ENCODE measurements at places on chromosomes 5 and 9.

- DNase-seq, result no peak
Observed at GRCh38 chr9:28781481-28781880, 1208.2 kb upstream of the C9orf72 start.

DNA sequence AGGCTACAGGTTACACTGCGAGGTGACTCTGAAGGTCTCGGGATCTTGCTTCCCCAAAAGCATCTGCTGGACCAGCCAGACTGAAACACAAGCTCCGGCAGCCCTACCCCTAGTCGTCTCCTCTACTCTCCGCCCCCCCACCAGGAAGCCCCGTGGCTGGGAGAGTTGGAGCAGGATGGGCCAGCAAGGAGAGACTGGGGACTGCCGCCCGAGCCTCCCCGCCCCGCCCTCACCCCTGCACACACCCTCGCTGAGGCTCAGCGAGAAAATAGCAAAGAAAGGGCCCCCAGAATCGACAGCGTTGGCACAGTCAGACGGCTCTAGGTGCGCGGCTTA, 1.3 kb downstream of the TRIM7 start:
- no peak for DNase-seq

- DNase-seq, result no peak
Observed at GRCh38 chr9:130556396-130557076, 22.8 kb upstream of the FUBP3 start.

DNA sequence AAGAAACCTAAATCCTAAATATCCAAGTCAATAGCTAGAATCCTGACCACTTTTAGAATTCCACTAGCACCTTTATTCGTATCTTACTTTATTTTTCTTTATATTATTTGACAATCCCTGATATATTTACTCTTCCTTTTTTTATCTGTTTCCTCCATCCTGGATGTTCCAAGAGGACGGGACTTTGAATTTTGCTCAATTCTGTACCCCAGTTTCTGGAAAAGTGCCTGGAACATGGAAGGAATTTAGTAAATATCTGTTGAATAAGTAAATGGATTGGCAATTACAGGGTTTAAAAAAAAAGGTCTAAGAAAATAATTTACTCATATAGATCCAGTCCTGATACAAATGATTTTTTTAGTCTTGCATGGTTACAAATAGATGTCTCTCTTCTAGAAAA, 1.2 kb upstream of the NIPSNAP3A start:
- no peak for DNase-seq

- peak; percentile 48 for DNase-seq
Observed at GRCh38 chr5:54651482-54652076, 134.0 kb downstream of the SNX18 start.

GRCh38 chr5:147369742-147370374, 135.0 kb downstream of the STK32A start:
- DNase-seq, result no peak

- no peak for DNase-seq
Observed at GRCh38 chr5:39057734-39058133, 16.5 kb downstream of the RICTOR start.

DNA sequence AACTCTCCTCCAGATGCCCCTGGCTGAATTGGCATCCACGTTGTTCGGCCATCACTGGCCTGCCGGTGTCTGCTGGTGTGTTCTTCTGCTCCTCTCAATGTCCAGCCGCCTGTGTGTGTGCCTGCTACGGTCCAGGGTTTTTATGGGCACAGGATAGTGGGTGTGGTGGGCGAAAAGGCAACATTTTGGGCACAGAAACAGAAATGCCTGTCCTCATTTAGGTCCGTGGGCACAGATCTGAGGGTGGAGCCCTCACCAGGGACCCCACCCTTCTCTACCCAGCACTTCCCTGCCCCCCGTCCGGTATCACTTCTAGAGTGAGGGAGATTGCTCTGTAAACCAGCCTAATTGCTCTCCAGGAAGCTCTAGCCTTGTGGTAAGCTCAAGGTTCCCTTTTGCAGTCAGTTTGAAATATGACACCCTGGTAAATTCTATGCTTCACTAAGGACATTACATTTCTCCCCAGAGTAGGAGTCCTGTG, 410.1 kb downstream of the MAT2B start:
- peak; percentile 53 for DNase-seq

- peak; percentile 69 for DNase-seq
Observed at GRCh38 chr9:69671879-69672595, at the start of gene APBA1. Gene APBA1, minus strand, starts transcription at chr9:69672371.

GRCh38 chr9:123440256-123440655, 84.3 kb downstream of the CRB2 start:
- DNase-seq, result no peak

DNA sequence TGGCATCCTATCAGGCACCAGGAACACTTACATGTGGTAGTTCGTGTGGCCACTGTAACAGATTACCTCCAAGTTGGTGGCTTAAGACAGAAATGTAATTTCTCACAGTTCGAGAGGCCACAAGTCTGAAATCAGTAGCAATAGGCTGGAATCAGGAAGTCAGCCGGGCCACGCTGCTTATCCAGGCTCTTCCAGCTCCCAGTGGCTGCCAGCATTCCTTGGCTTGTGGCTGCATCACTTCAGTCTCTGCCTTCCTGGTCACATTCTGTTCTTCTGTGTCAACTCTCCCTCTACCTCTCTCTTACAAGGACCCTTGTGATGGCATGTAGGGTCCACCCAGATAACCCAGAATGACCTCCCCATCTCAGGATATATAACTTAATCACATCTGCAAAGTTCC, 78.7 kb upstream of the MSX2 start:
- no peak for DNase-seq

GRCh38 chr9:84759804-84760203, 90.3 kb downstream of the NTRK2 start:
- no peak for DNase-seq

DNA sequence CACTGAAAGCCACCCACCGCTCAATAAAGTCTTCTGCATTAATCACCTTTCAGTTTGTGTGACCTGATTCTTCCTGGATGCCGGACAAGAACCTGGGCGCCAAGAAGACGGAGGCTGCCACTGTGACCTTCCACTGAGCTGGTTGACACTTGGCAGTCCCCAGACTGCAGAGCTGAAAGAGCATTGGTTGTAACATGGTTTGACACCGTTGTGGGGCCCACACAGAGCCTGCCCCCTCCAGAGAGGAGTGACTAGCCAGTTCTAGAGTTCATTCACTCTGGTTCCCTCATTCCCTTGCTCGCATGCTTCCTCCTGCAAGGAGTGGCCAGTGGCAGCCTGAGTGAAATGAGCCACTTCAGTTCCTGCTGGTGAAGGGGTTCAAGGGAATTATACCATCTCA, 86.2 kb upstream of the ANXA1 start:
- no peak for DNase-seq

GRCh38 chr5:80738466-80738865, 83.7 kb upstream of the DHFR start:
- no peak for DNase-seq

GRCh38 chr5:150068472-150068871, 17.9 kb downstream of the CSF1R start:
- DNase-seq, result peak; percentile 24

DNA sequence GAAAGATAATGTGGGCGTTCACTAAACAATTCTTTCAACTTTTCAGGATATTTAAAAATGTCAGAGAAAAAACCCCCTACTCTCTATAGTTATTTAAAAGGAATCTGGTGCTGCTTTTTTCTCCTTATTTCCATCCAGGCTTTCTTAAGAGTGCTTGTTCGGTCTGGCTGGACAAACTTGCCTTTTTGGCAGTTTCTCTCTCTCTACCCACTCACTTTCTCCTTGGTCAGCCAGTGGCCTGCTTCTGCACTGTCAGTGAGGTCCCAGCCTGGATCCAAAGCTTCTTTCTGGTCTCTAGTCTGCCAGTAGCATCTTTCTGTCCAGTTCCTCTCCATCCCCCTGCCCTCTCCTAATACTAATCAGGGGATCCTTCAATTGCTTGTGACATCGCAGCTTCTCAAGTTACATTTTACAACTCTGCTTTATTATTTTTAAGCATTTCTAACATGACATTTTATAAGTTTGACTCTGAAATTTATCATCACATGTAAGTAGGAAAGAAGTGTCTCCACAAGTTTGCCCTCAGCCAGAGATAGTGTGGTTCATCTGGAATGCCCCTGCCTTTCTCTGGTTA, 50.4 kb downstream of the PIK3R1 start:
- DNase-seq, result no peak

DNA sequence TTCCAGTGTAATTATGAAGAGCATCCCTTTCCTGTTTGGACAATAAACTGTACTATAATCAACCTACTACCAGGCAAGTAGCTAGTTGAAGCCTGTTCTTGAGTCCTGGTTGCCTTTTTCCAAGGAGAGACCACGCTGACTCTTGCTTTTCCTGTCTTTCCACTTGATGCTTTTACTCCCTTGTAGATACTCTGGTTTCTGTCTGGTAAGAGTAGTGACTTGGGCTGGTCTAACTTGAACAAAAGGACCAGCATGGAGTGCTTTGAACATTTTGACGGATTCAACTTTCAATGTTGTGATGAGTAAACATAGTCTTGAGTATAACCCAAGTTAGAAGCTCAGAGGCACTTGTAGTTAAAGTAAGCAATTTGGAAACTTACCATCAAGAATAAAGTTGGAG, 464.3 kb downstream of the GADD45G start:
- DNase-seq, result no peak

DNA sequence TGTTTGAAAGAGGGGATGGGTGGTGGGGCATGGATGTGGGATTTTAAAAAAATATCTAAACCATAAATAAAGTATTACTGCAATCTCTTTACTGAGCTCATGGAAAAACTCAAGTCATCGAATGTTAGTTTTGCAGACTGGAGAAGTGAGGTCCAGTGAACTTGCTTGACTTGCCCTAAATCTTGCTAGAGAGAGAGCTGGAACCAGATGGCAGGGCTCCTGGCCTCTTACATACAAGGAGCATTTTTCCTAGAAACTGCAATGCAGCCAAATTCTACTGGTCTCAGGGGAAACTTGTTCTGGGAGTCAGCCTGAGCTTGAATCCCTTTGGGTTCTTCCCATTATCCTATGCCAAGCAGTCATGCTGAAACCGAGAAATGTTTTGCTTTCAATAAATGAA, 2.9 kb upstream of the TGFBI start:
- no peak for DNase-seq

DNA sequence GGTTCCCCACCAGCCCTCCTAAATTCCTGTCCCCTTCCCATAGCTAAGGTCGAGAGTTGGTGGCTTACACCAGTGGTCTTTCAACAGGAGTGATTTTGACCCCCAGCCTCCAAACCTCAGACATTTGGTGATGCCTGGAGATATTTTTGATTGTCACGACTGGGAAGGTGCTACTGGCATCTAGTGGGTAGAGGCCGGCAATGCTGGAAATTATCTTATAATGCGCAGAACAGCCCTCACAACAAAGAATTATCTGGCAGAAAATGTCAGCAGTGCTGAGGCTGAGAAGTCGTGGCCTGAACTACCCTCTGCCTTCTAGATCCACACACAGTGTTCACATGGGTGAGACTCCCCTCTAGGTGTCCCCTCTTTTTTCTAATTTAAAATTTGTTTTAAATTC, 69.6 kb downstream of the IL31RA start:
- peak; percentile 23 for DNase-seq

GRCh38 chr5:156051972-156052371, 275.0 kb upstream of the SGCD start:
- DNase-seq, result peak; percentile 12

DNA sequence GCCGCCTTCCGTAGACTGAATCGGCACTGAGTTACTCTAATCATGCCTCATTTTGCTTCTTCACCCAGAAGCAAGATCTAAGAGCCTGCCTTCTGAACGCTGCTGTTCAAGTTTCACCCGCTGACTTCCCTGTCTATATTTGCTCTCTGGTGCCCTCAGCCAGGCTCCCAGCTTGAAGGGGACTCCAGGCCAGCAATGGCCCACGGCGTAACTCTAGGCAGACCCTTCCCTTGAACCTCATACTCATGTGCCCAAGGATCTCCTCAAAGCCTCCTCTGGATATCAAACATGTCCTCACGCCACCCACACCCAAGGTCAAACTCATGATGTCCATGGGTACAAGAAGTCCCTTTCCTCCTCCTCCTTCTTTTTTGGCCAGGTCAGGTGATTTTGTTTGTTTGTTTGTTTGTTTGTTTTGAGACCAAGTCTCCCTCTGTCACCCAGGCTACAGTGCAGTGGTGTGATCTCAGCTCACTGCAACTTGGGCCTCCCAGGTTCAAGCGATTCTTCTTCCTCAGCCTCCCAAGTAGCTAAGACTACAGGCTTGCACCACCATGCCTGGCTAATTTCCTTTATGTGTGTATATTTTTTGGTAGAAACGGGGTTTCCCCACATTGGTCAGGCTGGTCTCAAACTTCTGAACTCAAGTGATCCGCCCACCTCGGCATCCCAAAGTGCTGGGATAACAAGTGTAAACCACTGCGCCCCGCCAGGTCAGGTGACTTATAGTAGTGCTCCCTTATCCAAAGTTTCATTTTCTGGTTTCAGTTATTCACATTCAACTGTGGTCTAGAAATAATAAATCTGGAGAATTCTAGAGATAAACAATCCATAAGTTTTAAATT, 239.0 kb downstream of the SYK start:
- DNase-seq, result no peak

DNA sequence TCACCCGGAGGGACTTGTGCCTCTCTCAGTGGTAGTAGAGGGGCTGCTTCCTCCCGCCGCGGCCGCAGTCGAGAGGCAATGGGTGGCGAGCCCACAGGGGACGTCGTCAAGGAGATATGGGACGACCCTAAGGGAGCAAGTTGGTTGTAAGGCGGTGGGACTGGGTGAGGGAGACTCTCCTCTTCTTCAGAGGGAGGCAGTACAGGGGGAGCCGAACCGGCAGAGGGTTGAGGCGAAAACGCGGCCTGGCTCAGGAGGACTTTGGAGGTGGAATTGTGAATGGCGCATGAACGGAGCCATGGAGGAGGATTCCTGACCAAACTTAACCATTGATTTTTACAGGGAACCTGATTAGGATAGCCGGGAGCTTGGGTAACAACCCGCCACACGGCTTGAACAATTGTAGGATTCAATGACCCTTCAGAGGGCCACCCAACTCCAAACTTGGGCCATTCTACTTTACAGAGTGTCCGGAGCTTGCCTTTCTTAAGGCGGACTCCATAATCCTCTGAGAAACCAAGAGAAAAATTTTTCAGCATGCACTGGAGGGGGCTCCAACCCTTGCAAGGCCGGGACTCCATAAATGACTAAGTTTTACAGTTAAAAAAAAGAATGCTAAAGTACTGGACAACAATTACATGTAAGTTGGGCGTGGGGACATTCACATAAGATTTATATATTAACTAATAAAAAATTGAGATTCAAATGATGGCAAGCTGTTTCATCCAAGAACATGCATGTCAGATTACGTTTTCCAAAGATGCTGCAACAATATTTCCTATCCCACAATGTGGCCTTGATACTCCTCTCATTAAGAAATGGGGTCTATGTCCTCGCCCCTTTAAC, 19.4 kb upstream of the RHOBTB3 start:
- DNase-seq, result no peak

Data from fibroblast of skin of right biceps (primary cell).